Fibroblast of lung (primary cell): ENCODE measurements at places on chromosomes 13 and 19. TPM values are rescaled to one million over a fixed set of nuclear protein-coding genes. Genes with fewer than 3 reads are reported as not detected.

LGI4 gene
- total RNA-seq: 0.17 and 0.26 TPM in 2 replicates

HIF3A gene
- total RNA-seq: 0.77 and 1.5 TPM in 2 replicates

SMIM44 gene
- total RNA-seq: not detected in 2 replicates

AZU1 gene
- 0.17 TPM in 1 of 2 replicates, not detected in the other for total RNA-seq

RHPN2 gene
- 1.5 and 3.3 TPM in 2 replicates for total RNA-seq

SHC2 gene
- total RNA-seq: 2.5 and 3.3 TPM in 2 replicates

BRSK1 gene
- 3.9 and 5.1 TPM in 2 replicates for total RNA-seq

SWSAP1 gene
- total RNA-seq: 0.50 and 0.51 TPM in 2 replicates

ZNF221 gene
- 8.5 and 15.2 TPM in 2 replicates for total RNA-seq

HNRNPM gene
- total RNA-seq: 36.2 and 51.5 TPM in 2 replicates

ZNF808 gene
- 17.7 and 23.1 TPM in 2 replicates for total RNA-seq

CXCL17 gene
- not detected in 2 replicates for total RNA-seq

MAST3 gene
- total RNA-seq: 2.3 and 4.1 TPM in 2 replicates

ZNF471 gene
- 4.4 and 9.2 TPM in 2 replicates for total RNA-seq

CHST8 gene
- total RNA-seq: not detected in 2 replicates

HOMER3 gene
- total RNA-seq: 60.1 and 70.2 TPM in 2 replicates

KLK15 gene
- total RNA-seq: not detected in 2 replicates

CLN5 gene
- total RNA-seq: 37.8 and 38.0 TPM in 2 replicates

KLF1 gene
- total RNA-seq: under 0.01 TPM in 1 of 2 replicates, not detected in the other

GPC6 gene
- total RNA-seq: 33.7 and 50.3 TPM in 2 replicates

CABP5 gene
- total RNA-seq: not detected in 2 replicates

SYDE1 gene
- total RNA-seq: 17.5 and 21.0 TPM in 2 replicates

BICRA gene
- total RNA-seq: 3.3 and 3.8 TPM in 2 replicates

NKPD1 gene
- total RNA-seq: 0.17 and 0.26 TPM in 2 replicates

ATP8A2 gene
- under 0.01 and 0.26 TPM in 2 replicates for total RNA-seq
